ENCODE measurements at places on chromosomes 13 and 19.

GRCh38 chr13:45179428-45179827 is 21.4 kb downstream of the KCTD4 start:
- no peak for DNase-seq

DNA sequence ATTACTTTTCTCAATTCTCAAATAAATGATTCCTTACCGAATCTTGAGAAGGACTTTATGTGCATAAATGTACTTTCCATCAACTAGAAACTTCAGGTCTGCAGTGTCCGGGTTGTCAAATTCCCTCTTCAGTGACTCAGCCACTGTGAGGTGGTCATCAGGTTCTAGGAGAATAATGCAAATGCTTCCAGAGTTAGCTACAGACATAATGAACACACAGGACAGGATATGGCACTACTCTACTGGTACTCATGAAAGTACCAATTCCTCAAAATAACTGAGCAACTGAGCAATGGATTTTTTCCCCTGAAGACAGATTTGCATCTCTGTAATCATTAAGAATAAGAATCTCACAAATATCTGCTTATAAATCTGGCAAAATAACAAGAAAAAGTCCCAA is 31.2 kb downstream of the RCBTB2 start:
- DNase-seq = no peak

DNA sequence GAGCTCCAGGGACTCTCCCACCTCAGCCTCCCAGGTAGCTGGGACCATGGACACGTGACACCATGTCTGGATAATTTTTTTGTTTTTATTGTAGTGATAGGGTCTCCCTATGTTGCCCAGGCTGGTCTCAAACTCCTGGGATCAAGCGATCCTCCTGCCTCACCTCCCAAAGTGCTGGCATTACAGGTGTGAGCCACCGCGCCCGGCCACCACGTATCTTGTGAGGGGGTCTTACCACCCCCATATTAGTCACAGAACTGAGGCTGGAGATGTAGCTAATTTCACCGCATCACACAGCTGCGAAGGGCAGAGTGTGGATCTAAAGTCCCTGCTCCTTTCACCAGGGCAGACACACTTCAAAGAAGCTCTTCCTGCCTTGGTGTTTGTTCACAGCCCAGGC is 211.8 kb upstream of the SOX1 start:
- no peak for DNase-seq

DNA sequence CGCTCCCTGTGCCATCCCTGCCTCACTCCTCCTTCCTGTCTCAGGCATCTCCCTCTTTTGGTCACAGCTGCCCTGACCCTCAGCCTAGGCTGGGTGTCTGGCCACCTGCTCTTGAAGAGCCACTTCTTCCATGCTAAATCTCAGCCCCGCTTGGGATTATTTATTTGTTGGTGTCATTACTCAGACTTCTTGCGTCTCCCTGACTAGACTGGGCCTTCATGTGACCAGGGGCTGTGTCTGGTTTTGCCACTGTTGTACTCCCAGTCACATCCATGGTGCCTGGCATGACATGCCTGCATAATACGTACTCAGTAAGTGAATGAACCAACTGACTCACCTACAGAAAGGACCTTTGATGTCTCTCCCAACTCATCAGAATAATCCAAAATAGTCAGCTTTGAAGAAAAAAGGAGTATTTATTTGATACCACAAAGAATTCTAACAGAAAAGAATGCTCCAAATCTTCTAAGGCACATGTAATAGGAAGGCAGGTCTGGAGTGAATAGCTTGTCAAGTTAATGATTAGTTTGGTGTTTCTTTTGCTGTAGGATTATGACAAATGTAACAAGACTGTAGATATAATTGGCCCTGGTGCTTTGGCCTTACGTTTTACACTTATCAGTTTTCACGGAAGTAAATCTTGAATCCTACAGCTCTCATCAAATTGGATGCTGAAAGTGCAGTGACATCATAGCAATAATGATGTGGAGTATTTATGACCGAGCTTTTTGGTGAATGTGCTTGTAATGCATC is 84.0 kb downstream of the ALOX5AP start:
- no peak for DNase-seq

- no peak for DNase-seq
These were observed 43.2 kb downstream of the SUGT1 start for GRCh38 chr13:52695856-52696255.

- no peak for DNase-seq
These were observed 9.1 kb downstream of the ZNF841 start for GRCh38 chr19:52086481-52086880.

DNA sequence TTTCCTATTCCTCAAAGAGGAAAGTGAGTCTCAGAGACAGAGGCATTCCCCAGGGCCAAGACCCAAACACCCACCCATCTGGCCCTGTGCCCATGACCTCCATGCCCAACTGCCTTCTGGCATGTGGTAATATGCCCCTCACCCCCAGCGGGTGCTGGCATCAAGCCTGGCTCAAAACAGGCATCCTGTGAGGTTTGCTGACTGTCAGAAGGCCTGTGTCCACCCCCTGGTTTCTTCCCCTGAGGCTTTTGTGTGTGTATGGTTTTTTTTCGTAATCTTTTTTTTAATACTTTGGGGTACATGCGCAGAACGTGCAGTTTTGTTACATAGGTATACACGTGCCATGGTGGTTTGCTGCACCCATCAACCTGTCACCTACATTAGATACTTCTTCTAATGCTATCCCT is 7.6 kb upstream of the KANK2 start:
- no peak for DNase-seq

- no peak for DNase-seq
These were observed 119.2 kb downstream of the KLF5 start for GRCh38 chr13:73177916-73178565.

GRCh38 chr13:106373989-106374572 is 161.4 kb downstream of the EFNB2 start:
- no peak for DNase-seq

- no peak for DNase-seq
These were observed 10.8 kb downstream of the F2RL3 start for GRCh38 chr19:16899566-16900075.

- no peak for DNase-seq
These were observed 142.8 kb downstream of the KLF5 start for GRCh38 chr13:73201626-73202025.

DNA sequence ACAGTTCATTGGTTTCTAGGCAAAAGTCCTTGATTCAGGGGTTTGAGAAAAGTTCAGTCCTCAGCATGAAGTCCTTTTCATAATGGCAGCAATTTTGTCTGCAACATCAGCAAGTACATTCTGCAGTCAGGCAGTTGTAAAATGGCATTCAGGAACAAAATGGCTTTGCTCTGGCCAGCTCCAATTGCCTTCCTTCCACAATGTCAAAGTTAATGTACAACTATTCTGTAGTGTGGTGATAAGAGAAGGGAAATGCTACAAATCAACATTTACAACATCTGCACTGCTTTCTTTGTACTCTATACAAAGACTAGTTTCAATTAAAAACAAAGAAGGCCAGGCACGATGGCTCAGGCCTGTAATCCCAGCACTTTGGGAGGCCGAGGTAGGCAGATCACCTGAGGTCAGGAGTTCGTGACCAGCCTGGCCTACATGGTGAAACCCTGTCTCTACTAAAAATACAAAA is 1.8 kb upstream of the NEK3 start:
- no peak for DNase-seq

- no peak for DNase-seq
These were observed 108.6 kb upstream of the GJB6 start for GRCh38 chr13:20340759-20341171.

Measured in glomerular endothelial cell (primary cell).